Non-pigmented ciliary epithelial cell (primary cell): ENCODE measurements at places on chromosomes 3 and 15.

GRCh38 chr3:29410220-29410619 is 129.3 kb downstream of the RBMS3 start:
- no peak for DNase-seq

DNA sequence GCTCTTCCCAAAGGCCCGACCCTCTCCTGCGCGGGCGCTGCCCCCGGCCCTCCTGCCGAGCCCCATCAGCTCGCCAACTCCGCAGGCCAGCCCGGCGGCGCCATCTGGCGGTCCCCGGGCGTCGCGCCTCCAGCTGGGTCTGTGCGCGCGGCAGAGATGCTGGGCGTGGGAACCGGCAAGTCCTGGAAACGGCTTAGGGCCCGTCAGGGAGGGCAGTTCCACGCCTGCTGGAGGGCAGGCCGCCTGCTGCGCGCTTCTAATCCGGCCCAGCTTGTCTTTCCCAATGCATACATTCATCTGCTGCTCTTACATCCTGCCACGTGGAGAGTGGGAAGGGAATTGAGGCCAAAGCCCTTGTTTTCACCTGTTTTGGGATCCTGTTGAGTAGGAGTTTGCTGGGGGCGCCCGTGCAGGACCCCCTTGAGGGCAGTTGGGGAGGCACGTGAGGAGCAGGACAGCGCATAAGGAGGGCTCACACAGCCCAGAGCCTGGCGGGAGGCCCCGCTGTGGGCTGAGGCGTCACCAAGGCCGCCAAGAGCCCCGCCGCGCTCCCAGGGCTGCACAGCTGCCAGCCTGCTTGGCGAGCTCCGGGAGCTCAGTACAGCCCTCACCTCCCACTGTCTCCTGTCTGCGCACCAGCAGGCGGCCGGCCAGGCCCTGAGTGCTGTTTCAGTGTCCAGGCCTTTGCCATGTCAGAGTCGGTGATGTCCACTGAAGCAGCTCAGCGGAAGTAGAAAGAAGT is 165.6 kb downstream of the NSMCE3 start:
- DNase-seq: peak; percentile 40

DNA sequence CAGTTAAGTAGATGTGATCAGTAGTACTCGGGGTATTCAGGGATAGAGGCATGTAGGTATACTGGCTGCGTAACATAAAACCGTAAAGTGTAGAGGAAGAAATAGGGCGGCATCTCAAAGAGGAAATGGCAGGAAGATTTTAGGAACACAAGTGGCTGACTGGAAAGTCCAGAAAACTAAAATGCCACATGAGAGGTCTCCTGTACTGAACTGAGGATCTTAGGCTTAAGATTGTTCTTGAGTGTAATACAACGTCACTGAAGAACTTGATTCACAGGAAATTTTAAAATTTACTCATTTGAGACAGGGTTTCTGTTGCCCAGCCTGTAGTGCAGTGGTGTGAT is 2.3 kb upstream of the LMLN start:
- no peak for DNase-seq

DNA sequence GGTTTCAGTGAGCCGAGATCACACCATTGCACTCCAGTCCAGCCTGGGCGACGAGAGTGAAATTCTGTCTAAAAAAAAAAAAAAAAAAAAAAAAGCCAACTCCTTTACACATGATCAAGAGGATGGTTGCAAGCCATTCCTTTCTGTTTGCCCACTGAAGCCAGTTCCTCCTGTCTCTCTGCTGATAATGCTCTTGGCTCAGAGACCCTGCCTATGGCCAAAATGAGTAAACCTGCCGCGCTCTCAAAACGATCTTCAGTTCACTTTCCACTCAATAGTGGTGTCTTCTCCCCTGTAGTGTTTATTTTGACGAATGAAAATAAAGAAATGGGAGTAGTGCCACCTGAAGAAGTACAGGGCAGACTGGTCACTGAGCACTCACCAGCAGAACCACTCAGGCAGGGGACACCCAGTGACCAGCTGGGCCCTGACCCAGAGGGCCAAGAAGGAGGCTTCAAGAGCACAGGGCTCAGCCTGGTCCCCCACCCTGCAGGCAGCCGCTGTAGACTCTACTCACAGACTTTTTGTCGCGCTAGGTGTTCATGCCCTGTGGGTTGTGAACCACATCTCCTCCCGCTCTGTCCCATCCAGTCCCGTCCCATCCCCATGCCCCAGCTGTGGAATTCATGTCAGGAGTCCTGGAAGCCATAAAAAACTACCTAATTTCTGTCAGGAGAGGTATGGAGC is 23.6 kb downstream of the GRAMD2A start:
- no peak for DNase-seq

DNA sequence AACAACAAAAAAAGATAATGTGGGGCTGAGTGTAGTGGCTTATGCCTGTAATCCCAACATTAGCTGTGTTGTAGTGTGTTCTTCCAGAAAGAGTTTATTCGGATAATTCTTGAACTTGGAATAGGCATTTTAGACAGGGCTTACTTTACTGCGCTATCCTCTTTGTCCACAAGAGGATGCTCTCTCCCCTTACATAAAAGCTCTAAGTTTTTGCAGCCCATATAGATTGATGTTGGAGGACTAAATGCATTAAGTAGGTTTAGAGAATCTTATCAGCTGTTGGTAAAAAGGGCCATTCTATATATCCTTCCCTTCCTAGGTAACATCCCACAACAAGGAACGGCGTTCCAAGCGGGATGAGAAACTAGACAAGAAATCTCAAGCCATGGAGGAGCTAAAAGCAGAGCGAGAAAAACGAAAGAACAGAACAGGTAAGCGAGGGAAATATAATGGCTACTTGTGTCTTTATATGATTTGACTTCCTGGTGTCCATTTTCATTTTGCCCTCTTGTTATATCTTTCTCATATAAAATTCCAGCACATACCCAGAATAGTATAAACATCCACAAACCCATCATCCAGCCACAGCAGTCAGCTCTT is 27.8 kb upstream of the ITPKA start:
- peak; percentile 30 for DNase-seq

DNA sequence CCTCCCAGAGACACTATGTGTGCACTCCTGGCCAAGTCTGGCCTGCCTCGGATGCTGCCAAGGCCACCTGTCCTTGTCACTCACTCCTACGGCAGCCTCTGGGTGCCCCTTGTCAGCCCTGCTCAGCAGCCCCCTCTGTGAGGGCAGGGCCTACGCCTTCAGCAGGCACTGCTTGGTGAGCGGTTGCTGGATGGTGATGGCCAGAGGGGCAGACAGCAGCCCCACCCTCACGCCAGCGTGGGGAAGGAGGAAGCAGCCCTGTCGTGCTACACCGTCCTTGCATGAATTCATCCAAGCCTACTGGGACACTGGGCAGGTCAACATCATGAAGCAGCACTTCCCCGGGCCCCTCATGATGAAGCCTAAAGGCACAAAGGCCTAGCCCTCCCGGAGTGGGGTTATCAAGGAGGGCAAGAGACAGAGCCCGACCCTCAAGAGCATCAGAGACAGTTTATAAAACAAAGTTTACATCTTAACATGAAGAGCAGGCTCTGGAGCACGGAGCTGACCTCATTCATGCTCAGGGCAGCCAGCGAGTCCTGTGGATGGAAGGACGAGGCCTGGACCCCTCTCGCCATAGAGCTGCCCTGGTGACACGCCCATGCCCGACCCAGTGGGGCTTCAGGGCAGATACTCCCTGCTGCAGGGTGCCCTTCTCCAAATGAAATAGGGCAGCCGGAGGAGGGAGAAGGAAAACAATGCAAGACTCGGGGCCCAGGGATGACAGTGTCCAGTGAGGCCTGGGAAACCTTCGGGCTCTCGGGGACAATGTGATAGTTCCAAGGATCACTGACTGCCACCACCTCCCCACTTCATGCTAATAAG is 25.3 kb downstream of the CHDH start:
- no peak for DNase-seq

GRCh38 chr15:38651328-38652038 is 86.9 kb upstream of the RASGRP1 start:
- DNase-seq: no peak

DNA sequence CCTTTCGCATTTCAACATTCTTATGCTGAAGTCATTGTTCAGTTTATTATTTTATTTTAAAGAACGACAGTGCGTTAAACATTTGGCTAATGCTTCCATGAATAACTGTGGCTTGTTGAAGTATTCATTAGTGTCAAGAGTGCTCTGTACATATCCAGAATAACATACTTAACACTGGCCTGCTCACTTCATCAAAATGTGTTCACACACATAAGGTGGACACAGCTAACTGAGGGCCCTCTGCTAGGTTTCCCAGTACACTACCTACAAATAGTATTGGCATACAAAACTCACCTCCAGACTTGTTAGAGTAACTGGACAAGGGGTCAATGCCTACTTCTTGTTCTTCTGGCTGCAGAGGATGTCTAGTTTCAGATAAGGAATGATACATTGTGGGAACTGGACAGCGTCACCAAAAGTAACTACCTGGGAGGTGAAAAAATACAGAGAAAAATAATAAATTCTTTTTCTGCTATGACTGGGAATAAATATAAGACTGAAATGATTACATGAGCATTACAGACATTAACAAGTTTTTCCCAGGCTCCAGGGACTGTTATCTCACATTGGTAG is 234.2 kb downstream of the TBC1D5 start:
- DNase-seq: no peak

DNA sequence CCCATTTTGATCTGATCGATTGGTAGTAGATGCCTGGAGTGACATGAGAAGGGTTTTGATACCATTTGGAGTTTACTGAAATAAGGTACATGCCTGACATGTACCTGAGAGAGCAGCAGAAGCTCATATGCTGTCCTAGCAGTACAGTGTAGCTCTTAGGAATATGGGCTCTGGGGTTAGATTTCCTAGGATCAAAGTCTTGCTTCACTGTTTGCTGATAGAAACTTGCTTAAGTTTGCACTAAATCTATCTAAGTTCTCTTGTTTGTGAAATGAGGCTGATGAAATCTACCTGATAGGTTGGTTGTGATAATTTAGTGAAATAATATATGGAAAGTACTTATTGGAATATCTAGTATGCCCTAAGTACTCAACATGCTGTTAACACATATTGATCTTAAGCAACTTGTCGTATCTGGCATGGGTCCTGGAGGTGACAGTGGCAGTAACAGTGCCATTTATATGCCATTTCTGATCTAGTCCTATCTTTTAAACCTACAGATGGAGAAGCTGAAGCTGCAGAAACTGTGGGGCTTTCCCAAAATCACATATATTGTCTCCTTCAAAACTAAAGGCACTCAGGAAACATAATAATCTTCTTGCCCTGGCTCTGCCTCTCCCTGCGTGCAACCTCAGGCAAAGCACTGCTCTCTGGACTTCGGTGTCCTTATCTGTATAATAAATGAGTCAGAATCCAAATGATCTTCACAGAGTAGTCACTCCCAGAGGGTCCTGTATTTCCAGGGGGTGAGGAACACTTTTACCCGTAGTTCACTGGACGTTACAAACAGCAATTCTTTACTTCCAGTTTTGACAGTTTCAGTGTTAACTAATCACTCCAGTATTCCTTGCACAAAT is 223.6 kb upstream of the SETMAR start:
- no peak for DNase-seq

GRCh38 chr15:70576276-70576675 is 187.1 kb downstream of the UACA start:
- DNase-seq: no peak

DNA sequence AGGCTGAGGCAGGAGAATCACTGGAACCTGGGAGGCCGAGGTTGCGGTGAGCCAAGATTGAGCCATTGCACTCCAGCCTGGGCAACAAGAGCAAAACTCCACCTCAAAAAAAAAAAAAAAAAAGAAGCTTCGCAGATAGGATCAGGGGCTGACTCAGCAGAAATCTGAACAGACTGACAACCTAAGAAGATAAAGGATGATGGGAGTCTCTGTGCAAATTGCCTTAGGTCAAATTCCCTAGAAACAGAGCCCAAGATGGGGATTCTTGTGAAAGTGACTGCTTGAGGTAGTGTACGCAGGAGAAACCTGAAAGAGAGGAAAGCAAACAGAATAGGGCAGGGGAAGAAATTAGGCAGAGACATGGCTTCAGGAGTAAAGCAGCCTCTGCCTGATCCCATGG is 160.8 kb upstream of the LRIG1 start:
- DNase-seq: no peak

GRCh38 chr3:151113343-151113742 is 27.9 kb downstream of the MED12L start:
- no peak for DNase-seq

- DNase-seq: no peak
Measured at GRCh38 chr3:105415951-105416350, 49.2 kb downstream of the ALCAM start.

GRCh38 chr3:81601707-81602305 is 159.6 kb downstream of the GBE1 start:
- no peak for DNase-seq

DNA sequence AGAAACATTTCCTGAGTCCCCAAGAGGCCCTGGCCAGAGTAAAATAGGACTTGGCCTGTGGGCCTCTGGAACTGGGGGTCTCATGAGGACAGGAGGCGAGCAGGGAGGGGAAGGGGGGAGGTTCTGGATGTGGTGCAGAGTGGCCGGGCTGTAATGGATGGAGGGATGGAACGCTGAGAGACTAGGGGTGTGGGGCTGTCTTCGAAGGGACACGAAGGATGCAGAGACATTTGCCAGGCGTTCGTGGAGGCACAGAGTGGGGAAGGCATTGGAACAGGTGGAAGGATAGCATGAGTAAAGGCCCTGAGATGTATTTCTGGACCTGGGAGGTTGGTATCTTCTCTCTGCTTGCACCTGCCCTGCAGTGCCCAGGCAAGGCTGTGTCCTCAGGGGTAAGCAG is 2.1 kb upstream of the LCTL start:
- DNase-seq: no peak

- DNase-seq: no peak
Measured at GRCh38 chr3:148796799-148797198, 30.8 kb upstream of the CPB1 start.

GRCh38 chr15:101841656-101842055 is 29.7 kb downstream of the OR4F15 start:
- no peak for DNase-seq

GRCh38 chr15:33234020-33234461 is 39.5 kb upstream of the FMN1 start:
- no peak for DNase-seq

- no peak for DNase-seq
Measured at GRCh38 chr3:153305189-153305588, 143.2 kb downstream of the RAP2B start.

DNA sequence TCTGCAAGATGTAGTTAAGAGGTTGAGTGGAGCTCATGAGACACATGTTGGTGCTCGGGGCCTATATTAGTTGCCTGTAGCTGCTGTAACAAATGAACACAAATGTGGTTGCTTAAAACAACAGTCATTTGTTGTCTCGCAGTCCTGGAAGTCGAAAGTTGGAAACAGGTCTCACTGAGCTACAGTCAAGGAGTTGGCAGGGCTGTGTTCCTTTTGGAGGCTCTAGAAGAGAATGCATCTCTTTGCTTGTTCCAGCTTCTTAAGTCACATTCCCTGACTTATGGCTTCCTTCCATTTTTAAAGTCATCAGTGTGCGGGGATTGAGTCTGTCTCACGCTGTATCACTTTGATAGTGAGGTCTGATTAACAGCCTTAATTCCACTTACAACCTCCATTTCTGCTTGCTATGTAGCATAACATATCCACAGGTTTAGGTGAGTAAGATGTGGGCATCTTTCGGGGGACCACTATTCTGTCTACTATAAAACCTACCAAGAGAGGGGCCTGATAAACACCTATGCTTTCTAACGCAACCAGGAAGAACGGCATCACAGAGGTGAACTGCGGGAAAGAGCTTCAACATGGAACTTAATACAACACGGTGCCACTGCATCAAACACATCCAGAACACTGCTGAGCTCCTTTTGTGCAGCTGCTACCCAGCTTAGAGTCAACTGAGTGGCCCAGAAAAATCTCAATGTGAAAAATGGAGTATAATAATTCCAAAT is 119.4 kb downstream of the ATP10A start:
- no peak for DNase-seq
